Gastroesophageal sphincter (tissue), 4 donors: ENCODE measurements at places on chromosomes 1 and 21.

GRCh38 chr1:24051206-24051945 is 60.6 kb downstream of the MYOM3 start:
- H3K36me3 ChIP-seq = no peaks in the 10 kb centered on the region
- no peak for ATAC-seq
- no peaks in the 10 kb centered on the region for H3K4me1 ChIP-seq
- no peak overlapping the region for H3K4me3 ChIP-seq
- H3K27me3 ChIP-seq = no peaks in the 10 kb centered on the region

GRCh38 chr1:178101654-178102053 is 7.8 kb downstream of the RASAL2 start:
- no peaks in the 10 kb centered on the region for H3K4me1 ChIP-seq
- no peaks in the 10 kb centered on the region for H3K36me3 ChIP-seq
- no peak overlapping the region for H3K27ac ChIP-seq
- no peak for ATAC-seq
- H3K4me3 ChIP-seq = no peak overlapping the region
- no peaks in the 10 kb centered on the region for H3K27me3 ChIP-seq

DNA sequence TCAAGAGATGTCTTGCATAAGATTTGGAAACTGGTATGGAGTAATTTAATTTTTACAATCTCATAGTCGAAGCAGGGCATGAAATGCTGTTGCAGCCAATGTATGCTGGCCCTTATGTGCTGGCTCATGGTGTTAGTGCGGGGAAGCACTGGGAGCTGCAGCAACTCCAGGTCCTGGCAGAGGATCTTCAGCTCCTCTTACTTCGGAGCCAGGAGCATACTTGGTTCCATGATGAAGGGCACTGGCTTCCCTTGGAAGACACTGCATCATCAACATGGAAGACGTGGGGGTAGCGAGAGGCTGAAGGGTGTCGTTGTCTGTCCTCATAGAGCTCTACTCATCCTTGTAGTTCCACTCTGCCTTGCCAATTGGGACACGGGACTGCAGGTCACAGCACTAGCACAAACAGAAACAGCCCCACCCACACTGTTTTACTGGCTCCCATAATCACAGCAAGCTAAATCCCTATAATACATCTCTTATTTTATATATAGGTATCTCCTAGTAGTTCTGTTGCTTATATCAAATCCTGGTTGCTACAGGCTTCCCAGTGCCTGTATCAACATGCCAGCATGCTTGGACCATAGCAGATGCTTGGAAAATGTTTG is 22.4 kb downstream of the PLA2G2D start:
- H3K27ac ChIP-seq = no peak overlapping the region
- no peaks in the 10 kb centered on the region for H3K27me3 ChIP-seq
- no peaks in the 10 kb centered on the region for H3K36me3 ChIP-seq
- H3K4me3 ChIP-seq = no peak overlapping the region
- H3K4me1 ChIP-seq = peaks cover 22% of the 10 kb centered on the region

GRCh38 chr1:182897696-182898095 is 55.3 kb downstream of the SHCBP1L start:
- ATAC-seq = no peak
- H3K27ac ChIP-seq = no peak overlapping the region

DNA sequence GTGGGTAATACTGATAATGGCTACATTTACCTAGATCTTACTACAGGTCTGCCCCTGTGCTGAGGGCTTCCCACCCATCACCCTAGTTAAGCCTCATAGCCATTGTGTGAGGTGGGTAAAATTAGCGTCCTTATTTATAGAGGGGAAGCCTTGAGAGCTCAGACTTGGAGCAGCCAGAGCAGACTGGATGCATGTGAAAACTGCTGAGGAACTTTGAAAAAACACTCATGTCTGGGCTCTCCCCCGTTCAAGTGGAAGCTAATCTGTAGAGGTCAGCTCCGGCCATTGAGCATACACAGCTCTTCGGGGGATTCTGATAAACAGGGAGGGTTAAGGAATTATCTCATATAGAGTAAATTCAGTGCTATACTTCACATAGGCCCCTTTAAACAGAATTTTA is 389.7 kb downstream of the RPS6KC1 start:
- no peak for ATAC-seq
- no peaks in the 10 kb centered on the region for H3K36me3 ChIP-seq
- no peaks in the 10 kb centered on the region for H3K4me1 ChIP-seq
- H3K27ac ChIP-seq = no peak overlapping the region
- H3K27me3 ChIP-seq = peaks cover 2% of the 10 kb centered on the region

GRCh38 chr1:9852410-9853248 is 28.9 kb upstream of the CLSTN1 start:
- H3K4me3 ChIP-seq = no peak overlapping the region
- no peaks in the 10 kb centered on the region for H3K4me1 ChIP-seq
- no peaks in the 10 kb centered on the region for H3K27me3 ChIP-seq

DNA sequence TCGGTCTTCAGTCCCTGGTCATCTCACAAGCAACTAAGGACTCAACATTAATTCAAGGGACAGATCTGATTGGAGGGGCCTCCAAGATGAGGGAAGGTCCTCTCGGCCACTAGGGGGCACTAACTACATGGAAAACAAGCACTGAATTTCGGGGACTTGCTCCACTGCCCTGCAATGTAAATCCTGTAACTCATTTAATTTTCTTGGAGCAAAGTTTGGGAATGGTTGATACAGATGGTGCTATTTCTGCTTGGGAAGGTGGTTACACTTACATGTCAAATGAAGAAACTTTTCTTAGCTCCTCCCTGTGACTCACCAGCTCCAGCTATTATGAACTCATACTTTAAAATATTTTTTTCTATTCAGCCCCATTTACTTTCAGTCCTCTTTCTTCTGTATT is 97.4 kb upstream of the KCNJ15 start:
- H3K36me3 ChIP-seq = no peaks in the 10 kb centered on the region
- H3K27me3 ChIP-seq = no peaks in the 10 kb centered on the region
- no peak overlapping the region for H3K27ac ChIP-seq
- no peak for ATAC-seq

DNA sequence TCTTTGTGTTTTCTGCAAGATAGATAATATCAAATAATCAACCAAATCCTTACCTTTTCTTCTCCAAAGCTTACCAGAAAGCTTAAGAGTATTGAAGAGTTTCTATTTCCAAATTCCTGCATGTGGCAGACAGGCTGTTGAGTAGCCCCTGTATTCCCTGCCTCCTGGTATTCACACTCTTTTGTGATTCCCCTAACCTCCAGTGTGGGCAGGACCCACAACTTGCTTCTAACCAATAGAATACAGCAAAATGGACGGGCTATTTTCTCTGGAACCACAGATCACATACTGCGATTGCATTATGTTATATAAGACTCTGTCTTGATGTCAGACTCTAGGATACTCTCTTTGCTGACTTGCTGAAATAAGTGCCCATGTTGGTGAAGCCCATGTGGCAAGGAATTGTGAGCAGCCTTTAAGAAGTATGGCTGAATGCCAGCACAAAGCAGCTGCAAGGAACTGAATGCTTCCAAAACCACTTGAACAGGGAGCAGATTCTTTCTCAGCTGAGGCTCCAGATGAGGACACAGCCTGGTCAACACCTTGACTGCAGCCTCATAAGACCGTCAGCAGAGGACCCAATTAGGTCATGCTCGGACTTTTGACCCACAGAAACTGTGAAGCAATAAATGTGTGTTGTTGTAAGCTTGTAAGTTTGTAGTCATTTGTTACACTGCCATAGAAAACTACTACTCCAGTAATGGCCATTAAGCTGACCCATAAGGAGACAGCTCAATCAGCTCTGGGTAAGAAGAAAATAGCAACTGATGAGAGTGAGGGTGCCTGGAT is 47.9 kb upstream of the PLXNA2 start:
- no peak for ATAC-seq
- no peak overlapping the region for H3K4me3 ChIP-seq
- H3K27me3 ChIP-seq = peaks cover 20% of the 10 kb centered on the region
- H3K4me1 ChIP-seq = no peaks in the 10 kb centered on the region
- no peak overlapping the region for H3K27ac ChIP-seq

- H3K4me1 ChIP-seq = no peaks in the 10 kb centered on the region
- H3K27ac ChIP-seq = no peak overlapping the region
- no peak for ATAC-seq
- no peak overlapping the region for H3K4me3 ChIP-seq
Observed at GRCh38 chr1:59173721-59174120, 123.2 kb upstream of the FGGY start.

- no peak overlapping the region for H3K27ac ChIP-seq
- no peaks in the 10 kb centered on the region for H3K27me3 ChIP-seq
- no peaks in the 10 kb centered on the region for H3K4me1 ChIP-seq
- no peaks in the 10 kb centered on the region for H3K36me3 ChIP-seq
- ATAC-seq = peak; percentile 25
Observed at GRCh38 chr1:172969611-172970010, 81.1 kb downstream of the TNFSF18 start.

DNA sequence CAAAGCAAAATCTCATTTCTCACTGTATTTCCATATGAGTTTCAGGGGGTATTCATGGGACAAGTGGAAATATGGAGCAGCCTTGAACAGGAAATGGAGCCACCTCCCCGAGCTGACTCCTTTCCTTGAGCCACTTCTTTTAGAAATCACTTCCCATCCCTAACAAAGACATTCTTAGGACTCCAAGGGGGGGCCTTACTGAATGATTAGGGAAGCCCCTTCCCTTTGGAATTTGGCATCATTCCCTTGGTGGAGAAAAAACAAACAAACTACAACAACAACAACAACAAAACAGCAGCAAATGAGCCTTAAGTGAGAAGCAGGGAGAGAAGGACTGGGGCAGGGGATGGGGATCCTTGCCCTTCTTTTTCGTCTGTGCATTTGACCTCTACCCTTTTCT is 278.3 kb downstream of the ZNF648 start:
- no peaks in the 10 kb centered on the region for H3K4me1 ChIP-seq
- H3K27me3 ChIP-seq = no peaks in the 10 kb centered on the region
- no peak overlapping the region for H3K27ac ChIP-seq

DNA sequence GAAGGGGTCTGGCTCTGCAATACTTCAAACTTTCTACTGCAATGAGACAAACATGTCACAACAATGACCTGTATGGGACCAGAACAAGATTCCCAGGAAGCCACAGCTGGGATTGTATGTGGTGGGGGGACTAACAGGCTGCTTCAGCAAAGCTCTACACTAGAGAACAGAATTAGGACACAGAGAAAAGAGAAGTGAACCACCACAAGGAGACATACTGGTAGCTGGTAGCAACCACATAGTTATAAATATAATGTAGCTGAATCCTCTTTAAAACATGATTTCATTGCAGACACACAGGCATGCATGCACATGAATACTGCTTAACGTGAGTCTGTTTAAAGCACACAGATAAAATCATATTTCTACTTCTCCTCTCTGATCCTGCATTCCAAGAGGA is 3.5 kb upstream of the ILDR2 start:
- H3K27me3 ChIP-seq = peaks cover 3% of the 10 kb centered on the region
- H3K36me3 ChIP-seq = no peaks in the 10 kb centered on the region

DNA sequence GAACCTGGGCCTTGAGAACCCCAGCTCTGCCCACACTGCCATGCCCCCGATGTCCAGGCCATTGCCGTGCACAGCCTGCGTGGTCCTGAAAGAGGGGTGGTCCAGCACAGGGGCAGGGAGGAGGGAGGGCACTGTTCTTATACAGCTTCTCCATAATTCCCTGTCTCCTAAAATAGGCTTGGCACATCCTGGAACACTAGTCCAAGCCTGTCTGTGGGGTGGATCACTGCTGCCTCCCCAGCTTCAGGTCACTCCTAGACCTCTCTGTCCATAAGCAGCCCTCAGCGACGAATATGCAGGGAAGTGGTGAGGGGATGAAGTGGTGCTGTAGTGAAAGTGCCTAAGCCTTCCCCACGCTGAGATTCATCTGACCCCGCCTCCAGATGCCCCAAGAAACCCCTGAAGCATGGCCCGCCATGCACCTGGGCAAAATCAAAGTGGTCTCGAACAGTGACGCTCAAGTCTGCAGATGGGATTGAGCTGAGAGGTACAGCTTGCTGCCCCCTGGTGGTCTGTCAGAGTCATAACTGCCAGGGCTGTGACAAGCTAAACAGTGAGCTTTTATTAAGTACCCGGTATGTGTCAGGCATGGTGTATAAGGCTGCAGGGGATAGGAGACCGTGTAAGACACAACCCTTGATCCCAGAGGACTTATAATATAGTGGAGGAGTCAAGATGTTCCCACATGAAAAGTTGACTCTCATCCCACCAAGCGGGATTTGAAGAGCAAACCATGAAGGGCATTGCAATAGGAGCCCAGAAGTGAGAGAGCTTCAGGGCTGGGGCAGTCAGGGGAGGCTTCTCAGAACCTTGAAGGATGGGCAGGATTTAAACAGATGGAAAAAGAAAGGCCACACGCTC is 66.6 kb downstream of the FAM163A start:
- ATAC-seq = peak; percentile 60
- H3K27ac ChIP-seq = no peak overlapping the region
- peaks cover 15% of the 10 kb centered on the region for H3K4me1 ChIP-seq
- H3K36me3 ChIP-seq = no peaks in the 10 kb centered on the region
- peaks cover 20% of the 10 kb centered on the region for H3K27me3 ChIP-seq
- no peak overlapping the region for H3K4me3 ChIP-seq

DNA sequence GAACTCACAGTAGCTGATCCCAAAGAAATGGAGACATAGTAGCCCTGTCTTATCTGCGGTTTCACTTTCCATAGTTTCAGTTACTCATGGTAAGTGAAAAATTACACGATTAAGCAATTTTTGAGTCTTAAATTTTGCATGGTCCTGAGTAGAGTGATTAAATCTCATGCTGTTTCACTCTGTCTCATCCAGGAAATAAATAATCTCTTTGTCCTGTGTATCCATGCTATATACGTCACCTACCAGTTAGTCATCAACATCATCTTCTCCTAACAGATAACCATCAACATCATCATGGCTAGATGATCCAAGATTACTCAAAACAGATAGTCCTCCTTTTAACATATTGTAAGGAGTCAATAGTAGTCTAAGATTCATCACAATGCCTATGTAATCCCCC is 1589.3 kb downstream of the BRINP3 start:
- H3K27me3 ChIP-seq = no peaks in the 10 kb centered on the region
- no peaks in the 10 kb centered on the region for H3K4me1 ChIP-seq
- H3K36me3 ChIP-seq = no peaks in the 10 kb centered on the region

DNA sequence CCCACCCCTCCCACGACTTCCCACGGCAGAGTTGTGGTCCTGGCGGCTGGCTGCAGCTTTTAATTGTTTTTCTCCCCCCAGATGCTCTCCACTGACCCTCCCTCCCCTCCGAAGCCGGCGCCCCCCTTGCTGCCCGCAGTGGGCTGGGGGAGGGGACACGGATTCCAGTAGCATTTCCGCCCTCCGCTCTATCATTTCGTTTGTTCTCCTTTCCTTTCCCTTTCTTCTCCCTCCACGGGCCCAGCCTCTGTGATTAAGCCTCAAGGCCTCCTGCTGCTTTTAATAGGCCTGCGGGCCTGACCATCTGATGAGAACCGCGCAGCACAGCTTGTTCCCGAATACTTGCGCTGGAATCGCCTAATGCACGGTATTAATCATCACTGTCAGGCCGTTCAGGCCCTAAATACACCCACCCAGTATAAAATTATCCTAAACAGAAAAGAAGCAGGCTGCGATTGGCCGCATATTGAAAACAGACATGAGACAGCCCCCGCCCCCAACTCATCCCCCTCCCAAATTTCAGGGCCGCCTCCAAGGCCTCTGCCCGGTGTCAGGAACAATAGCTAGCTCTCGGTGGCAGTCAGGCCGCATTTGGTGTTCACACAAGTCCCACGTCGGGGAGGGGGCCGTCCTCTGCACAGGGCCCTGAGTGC is 102.0 kb upstream of the ARHGEF16 start:
- H3K36me3 ChIP-seq = no peaks in the 10 kb centered on the region
- peak; percentile 91 for ATAC-seq
- H3K4me1 ChIP-seq = peaks cover 25% of the 10 kb centered on the region
- H3K4me3 ChIP-seq = no peak overlapping the region

GRCh38 chr1:68211761-68212380 is 20.5 kb downstream of the WLS start:
- ATAC-seq = no peak
- H3K36me3 ChIP-seq = no peaks in the 10 kb centered on the region
- peak overlapping the region; percentile 19 for H3K27ac ChIP-seq
- peaks cover 40% of the 10 kb centered on the region for H3K4me1 ChIP-seq
- no peaks in the 10 kb centered on the region for H3K27me3 ChIP-seq
